ENCODE measurements at places on chromosomes 12 and 14. TPM values are rescaled to one million over a fixed set of nuclear protein-coding genes. Genes with fewer than 3 reads are reported as not detected.

The RTN1 gene
- total RNA-seq, result under 0.01 TPM

The BTBD6 gene
- 60.1 TPM for total RNA-seq

The NDRG2 gene
- under 0.01 TPM for total RNA-seq

The MLXIP gene
- total RNA-seq, result 14.1 TPM

The NEUROD4 gene
- not detected for total RNA-seq

The GALNT16 gene
- total RNA-seq, result 4.1 TPM

The CLEC14A gene
- 0.29 TPM for total RNA-seq

DNA sequence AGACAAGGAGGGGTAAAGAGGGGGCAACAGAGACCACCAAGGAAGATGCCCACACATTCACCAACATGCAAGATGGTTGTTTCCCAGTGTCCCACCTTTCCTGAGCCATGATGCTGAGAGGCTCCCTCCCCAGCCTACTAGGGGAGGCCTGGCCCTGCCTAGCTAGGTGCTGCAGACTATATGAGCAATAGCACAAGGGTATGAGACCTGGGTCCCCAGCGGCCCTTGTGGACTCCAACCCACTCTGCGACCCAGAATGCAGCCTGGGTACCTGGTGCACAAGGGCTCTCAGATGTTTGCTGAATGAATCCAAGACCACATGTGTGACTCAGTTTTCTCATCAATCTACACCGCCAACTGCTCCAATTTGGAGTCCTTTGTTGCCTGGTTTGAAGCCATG lies 13.9 kb downstream of the TGFB3 start:
- DNase-seq, result no peak

DNA sequence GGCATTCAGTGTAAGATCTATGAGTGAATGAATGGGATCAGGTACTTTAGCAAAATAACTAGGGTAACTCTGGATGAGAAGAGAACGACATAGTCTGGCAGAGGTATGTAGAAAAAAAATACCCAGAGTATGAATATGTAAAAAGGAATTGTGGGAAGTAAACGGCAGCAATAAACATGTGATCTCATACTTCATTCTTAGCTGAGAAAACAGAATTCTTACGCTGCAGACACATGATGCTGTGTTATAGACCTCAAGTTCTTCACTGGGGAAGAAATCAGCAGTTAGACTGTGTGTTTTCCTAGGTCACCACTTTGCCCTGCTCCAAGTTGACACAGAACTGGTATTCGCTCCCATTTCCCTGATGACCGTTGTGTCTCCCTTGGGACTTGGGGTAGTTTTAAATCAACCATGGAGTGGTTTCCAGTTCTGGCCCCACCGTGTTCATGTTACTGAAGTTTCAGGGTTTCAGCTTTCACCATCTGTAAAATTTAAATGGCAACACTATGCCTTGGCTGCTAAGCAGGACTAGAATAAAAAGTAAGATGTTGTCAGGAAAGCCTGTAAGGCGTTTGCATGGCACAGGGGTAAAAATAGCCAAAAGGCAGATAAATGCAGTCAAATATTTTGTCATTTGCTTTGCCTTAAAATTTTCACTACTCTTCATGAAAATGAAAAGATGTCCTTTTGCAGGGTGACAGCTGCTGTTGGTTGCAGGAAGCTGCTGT lies 223.7 kb downstream of the PELI2 start:
- DNase-seq, result peak; percentile 61

DNA sequence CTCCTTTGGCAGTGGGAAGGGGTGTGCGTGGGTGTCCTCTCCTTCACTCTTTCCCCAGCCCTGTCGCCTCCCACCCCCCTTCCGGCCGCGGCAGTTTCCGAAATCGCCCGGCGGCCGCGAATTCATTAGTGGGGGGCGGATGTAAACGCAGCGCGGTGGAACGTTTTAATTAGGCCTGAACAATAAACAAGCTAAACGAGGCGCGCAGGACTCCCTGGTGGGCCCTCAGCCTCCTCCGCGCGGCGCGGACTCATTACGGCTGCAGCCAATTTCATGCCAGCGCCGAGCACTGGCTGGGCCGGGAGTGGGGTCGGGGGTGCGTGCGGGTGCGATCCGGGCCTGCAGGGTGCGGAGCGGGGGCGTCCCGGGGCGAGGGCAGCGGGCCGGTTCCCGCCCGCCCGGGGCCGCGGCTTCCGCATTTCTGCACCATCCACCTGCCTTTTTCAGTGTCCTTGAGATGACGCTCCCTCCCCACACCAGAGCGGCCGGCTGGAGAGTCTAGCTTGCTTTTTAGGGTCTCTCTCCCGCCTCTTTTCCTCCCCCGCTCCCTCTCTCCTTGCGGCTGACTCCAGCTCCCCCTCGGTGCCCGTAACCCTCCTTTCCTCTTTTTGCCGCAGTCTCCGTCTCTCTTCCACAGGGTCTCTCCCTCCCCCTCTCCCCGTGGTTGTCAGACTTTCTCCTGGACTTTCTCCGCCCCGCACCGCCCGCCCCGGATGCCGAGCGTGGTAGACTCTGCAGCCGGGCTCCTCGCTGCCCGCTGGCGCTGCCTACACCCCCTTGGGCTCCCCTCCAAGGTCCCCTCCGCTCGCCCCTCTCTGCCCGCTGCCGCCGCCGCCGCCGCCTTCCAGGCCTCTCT lies at the start of gene CISTR:
Gene CISTR (minus strand): TSS at position 644 of the 856 bp plus-strand sequence.
- no peak for DNase-seq

DNA sequence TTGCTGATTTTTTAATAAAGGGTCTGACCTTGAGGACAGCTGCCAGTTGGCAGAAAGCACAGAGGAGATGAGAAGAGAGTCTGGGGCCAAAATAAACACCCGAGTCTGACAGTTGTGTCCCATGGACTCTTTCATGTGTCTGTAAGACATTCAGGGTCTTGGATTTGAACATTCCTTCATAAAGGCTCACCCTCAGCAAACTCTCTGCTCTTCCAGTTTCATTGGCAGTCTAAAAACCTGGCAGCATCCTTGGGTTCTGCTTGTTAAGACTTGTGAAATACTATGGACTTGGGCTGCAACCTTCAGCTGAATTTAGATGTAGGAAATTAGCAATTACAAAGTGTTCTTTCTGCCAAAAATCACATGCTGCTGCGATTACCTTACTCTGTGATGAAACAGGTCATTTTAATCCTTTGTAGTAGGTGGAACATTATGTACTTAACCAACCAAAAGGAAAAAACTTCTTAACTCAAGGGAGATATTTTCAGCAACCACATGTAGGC lies 32.0 kb upstream of the LMNTD1 start:
- no peak for DNase-seq

GRCh38 chr12:20382117-20382516 lies 13.8 kb downstream of the PDE3A start:
- DNase-seq, result no peak

GRCh38 chr12:12557733-12558132 lies 4.9 kb downstream of the DUSP16 start:
- no peak for DNase-seq

- no peak for DNase-seq
Observed at GRCh38 chr12:2555487-2556082, 239.2 kb upstream of the FKBP4 start.

GRCh38 chr12:124804011-124804621 lies 59.5 kb downstream of the SCARB1 start:
- peak; percentile 86 for DNase-seq

GRCh38 chr12:122458105-122459035 lies 35.9 kb upstream of the CLIP1 start:
- DNase-seq, result no peak

DNA sequence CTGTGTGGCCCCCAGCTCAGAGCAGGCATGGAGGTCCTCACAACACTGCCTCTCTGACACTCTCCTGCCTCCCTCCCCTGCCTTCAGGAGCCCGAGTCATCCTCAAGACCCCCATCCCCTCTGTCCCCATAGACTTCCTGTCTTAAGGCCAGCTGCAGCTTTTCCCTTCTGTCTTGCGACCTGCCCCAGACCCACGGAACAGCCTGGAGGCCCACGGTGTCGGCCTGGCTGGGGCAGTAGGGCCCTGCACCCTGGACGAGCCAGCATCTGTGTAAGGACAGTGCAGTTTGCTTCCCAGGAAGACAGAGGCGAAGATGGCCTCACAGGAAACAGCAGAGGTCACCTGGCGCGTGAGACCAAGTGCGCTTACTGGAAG lies 9.7 kb downstream of the TEDC1 start:
- DNase-seq, result peak; percentile 62

- no peak for DNase-seq
Observed at GRCh38 chr12:13030541-13031291, 13.5 kb upstream of the FAM234B start.

- DNase-seq, result no peak
Observed at GRCh38 chr12:104733717-104734175, 224.3 kb downstream of the SLC41A2 start.

- DNase-seq, result peak; percentile 89
Observed at GRCh38 chr14:67650694-67651093, 23.7 kb downstream of the VTI1B start.

- no peak for DNase-seq
Observed at GRCh38 chr14:51663783-51664326, 12.1 kb downstream of the FRMD6 start.

DNA sequence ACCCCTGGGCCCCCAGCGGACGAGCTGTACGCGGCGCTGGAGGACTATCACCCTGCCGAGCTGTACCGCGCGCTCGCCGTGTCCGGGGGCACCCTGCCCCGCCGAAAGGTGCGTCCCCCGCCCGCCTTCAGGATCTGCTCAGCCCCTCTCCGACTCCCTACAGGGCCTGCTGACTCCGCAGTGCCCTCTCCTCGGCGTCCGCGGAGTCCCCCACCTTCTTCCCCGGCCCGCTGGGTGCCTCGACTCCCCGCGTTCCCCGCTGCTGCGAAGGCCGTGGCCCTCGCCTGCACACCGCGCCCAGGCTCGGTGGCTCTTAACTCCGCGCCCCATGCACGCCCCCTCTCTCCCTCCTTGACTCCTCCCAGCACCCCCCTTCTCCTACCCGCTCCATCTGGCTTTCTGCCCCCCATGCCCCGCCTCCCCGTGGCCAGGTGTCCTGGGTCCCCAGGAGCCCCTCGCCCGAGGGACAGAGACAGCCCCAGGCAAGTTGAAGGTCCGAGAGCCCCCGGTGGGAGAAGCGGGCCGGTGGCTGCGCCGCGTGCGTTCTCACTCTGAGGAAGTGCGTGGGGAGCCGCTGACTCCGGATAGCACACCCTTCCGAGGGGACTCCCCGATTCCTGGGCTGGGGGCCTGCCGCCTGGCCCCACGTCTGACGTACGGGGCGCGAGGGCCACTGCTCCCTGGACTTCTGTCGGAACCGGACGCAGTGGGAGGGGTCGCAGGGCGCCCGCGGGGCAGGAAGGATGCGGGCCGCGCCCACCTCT lies 594 bp downstream of the TAMALIN start:
- peak; percentile 81 for DNase-seq

GRCh38 chr12:18640321-18640955 lies 97.4 kb downstream of the PLCZ1 start:
- no peak for DNase-seq

DNA sequence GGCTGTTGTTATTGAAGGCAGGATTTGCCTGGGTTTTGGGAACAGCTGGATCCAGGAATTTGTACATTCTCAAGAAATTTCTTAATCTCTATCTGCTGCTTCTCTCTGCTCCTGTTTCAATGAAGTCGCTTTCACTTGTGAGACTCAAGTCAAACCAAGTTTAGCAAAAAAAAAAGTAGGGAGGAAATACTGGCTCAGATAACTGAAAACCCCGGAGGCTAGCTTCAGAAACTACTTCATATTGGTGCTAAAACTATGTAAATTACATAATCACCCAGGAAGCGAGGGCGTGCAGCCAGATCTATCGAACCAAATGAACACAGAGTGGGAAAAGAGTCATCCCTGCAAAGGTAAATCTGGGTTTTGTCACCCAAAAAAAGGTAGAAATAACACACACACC lies 68.3 kb upstream of the FICD start:
- DNase-seq, result no peak
